ENCODE measurements at places on chromosomes 11 and 22.
A peak's percentile ranks its signal among the peaks of the same experiment; 100 is the strongest.

DNA sequence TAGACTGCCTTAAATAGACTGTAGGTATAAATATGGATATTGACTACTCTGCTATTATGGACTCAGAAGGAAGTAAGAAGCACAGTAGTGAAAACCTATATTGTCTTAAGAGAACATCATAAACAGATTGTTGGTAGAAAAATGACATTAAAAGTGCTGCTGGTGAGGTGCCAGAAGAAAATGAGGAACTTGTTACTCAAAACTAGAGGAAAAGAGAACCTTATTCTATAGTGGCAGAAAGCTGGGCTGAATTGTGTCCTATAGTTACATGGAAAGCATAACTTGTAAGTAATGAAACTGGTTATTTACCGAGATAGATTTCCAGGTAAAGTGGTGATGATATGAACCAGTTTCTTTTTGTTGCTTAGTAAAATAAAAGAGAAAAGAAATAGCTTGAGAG, 109.7 kb upstream of the CTSC start:
- no peak for DNase-seq

DNA sequence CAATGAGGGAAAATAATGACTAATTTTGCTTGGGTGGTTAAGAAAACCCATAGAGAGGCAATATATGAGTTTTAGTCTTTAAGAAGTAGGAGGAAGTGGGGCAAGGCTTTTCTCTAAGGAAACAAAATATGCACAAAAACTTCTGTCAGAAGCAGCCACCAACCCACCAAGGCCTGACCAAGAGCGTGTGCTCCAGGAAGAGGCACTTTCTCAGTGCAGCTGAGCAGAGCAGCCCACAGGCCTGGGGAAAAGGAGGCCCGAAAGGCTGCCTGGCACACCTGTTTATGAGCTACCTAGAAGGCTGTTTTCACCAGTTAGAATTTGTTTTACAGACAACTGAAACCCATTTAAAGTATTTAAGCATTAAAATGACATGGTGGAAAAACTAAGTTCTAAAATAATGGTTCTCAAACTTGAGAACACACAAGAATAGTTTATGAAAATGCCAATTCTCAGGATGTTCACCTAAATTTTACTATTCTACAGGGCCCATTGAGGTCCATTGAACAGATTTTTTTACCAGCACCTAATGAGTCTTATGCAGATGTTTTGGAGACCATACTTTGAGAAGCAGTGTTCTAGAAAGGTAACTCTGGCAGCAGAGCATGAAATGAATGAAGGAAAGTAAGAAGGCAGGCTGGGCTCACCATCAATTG, 160.5 kb upstream of the DDI1 start:
- peak; percentile 58 for DNase-seq

- no peak for DNase-seq
Measured at GRCh38 chr11:109553284-109553683, 131.3 kb downstream of the C11orf87 start.

DNA sequence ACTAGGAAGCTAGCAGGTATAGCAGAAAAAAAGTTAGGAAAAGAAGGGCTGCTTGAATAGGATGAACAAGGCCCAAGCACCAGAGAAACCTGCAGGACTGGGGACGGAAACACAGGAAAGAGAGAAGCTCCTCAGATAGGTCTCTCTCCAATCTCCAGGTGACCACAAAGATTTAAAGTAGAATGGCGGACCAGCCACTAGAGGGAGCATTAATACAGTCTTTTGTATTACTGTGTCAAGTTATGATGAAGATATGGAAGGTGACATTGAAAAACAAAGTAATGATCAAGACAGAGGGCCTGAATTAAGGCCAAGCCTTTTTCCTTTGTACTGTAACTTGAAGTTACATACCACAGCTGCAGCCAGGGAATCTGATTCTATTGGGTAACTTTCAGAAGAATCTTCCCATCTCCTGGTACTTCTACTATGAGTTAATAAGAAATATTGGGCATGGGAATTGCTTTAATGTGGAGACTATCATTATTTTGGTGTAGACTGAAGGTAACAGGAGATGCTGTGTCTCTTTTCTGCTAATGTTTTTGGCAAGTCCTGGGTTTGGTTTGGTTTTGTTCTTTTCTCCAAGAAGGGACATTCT, 33.8 kb downstream of the OR2AG2 start:
- peak; percentile 58 for DNase-seq

DNA sequence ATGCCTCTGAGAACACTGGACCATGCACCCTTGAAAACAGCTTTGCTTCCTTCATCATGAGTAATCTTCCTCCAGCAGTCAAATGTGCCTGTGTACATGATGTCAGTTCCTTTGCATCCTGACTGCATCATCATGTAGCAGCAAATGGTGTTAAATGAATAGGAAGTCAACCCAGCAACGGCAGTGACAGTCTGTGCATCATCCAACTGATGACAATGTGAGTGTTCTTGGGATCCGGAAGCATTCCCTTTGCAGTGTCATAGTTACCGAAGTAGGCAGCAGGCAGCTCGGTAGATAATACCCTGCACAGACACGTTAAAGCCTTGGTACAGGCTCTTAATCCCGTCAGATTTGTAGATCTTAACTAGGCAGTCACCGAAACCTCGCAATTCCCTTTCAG, 2.5 kb downstream of the WBP2NL start:
- no peak for DNase-seq

DNA sequence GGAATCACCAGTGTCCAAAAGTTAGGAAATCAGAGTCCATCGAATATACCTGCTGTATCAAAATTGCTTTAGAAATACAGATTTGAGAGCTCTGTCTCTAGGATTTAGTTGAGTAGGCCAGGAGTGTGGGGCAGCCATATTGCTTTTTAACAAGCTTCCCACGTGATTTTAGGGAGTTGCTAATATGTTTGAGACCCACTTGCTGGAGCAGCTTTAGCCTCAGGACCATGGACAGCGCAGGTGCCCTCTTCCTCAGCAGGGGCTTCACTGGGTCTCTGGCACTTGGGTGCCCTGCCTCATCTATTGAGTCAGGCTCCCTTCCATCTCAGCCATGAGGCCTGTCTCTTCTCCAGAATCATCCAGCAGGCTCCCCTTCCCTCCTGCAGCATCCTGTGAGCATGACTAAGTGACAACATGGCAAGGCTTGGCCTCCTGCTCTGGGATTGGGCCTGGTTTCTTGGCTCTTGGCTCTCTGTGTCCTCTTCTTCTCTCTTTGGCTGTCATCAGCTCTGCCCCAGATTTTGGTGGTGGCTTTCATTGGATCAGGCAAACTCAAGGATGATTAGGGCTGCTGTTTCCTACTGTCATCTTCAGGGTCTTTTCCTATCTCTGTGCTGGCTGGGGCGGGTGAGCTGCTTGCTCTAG, 70.0 kb downstream of the SGSM1 start:
- no peak for DNase-seq
